ENCODE measurements at places on chromosomes 11 and 22.

- no peak for DNase-seq
Measured at GRCh38 chr11:71282581-71283351, 30.4 kb upstream of the SHANK2 start.

- DNase-seq = no peak
Measured at GRCh38 chr11:93274851-93275250, 55.7 kb upstream of the DEUP1 start.

DNA sequence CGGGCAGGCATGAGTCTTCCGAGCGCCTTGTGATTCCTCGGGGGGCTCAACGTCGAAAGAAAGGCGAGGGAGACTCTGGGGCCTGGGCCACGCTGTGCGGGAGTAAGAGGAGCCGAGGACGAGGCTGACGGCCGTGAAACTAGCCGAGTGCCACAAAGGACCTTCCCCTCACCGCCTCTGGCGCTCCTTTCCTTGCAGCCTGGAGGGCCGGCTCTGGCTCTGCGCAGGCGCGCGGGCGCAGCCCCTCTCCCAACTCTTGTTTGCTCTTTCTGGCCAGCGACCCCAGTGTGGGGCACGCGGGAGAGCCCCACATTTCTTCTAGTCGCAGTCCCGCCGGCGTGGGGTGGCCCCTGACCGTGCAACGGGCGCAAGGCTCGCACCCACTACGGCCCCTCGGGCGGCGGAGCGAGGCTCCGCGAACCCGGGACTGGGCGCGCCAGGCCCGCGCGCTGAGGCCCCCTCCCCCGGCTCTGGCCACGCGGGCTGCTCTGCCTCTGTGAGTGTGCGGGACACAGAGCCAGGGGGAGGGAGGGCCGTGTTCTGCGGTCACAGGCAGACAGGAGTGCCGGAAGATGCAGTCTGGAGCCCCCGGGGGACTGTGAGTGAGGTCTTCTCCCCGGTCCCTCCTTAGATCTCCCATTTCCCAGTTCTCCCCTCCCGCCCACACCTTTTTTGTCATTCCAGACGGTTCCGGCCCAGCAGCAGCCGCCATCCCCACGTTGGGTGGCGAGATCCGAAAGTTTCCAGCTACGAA, 1.0 kb upstream of the TOB2 start:
- DNase-seq = peak; percentile 82

DNA sequence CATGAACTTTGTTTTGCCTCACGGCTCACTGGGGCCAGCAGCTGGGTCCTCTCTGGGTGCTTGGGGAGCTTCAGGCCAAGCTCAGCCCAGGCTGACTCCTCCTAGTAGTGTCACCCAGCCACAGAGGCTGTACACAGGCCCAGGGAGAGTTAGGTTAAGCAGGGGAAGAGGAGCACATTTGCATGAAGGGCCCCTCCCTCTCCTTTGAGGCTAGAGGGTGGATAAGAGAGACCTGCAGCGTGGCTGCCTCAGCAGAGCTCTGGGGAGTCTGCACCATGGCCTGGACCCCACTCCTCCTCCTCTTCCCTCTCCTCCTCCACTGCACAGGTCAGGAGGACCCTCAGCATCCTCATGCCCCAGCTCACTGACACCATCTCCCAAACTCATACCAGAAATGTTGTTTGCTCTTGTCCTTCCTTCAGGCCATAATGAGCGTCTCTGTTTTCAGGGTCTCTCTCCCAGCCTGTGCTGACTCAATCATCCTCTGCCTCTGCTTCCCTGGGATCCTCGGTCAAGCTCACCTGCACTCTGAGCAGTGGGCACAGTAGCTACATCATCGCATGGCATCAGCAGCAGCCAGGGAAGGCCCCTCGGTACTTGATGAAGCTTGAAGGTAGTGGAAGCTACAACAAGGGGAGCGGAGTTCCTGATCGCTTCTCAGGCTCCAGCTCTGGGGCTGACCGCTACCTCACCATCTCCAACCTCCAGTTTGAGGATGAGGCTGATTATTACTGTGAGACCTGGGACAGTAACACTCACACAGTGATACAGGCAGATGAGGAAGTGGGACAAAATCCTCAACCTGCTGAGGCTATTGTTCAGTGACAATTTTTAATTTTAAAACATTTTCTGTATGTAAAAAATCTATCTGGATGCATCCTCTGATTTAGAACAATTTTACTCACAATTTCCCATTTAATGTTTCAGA, 82.4 kb upstream of the VPREB1 start:
- no peak for DNase-seq
